ENCODE measurements at places on chromosomes 6 and 20.
A peak's percentile ranks its signal among the peaks of the same experiment; 100 is the strongest.

DNA sequence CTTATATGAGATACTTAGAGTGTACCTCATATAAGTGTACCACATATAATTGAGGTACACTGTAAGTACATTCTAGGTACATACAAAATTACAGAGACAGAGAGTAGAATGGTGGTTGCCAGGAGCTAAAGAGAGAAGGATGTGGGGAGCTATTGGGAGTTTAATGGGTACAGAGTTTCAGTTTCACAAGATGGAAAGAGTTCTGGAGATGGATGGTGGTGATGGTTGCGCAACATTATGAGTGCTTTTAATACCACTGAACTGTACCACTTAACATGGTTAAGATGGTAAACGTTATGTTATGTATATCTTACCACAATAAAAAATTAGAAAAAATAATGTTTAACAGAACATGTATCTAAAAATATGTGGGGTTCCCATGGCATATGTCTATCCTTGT lies 69.4 kb downstream of the PRND start:
- no peak for DNase-seq

- peak; percentile 63 for DNase-seq
Observed at GRCh38 chr20:44909872-44910689, at the start of gene PABPC1L. TSS of gene PABPC1L (plus strand) at chr20:44910060. CDS start at chr20:44910144, 84 bp downstream.

GRCh38 chr6:164898412-164898811 lies 411.0 kb downstream of the C6orf118 start:
- DNase-seq: no peak

GRCh38 chr6:148671085-148671484 lies 75.7 kb upstream of the UST start:
- DNase-seq: no peak

DNA sequence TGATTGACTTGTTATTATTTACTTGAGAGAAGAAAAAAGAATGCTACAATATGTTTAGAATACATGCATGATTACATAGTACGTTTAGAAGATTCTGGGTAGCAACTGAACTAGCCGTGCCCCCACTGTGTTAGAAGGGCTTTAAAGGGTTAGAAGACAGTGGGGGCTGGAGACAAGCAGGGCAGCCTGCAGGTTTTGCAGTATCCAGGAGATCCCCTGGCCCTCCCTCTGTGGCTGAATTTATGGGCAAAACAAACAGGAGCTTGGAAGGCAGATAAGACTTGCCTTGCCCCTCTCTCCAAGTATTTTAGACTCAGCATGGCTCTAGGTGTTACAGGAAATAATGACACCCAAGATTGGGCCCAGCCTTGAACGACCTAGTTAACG lies 179.2 kb downstream of the CLIC5 start:
- DNase-seq: no peak

- DNase-seq: no peak
Observed at GRCh38 chr6:18343741-18344140, 43.4 kb upstream of the RNF144B start.

GRCh38 chr6:144335311-144335861 lies 50.3 kb downstream of the UTRN start:
- DNase-seq: no peak

GRCh38 chr6:125678601-125679000 lies 70.8 kb upstream of the HEY2 start:
- no peak for DNase-seq

- no peak for DNase-seq
Observed at GRCh38 chr6:35088281-35089215, 52.6 kb downstream of the TCP11 start.

GRCh38 chr6:168837254-168838036 lies 396.5 kb downstream of the SMOC2 start:
- DNase-seq: no peak

- no peak for DNase-seq
Observed at GRCh38 chr6:157020398-157020797, 243.2 kb downstream of the ARID1B start.

DNA sequence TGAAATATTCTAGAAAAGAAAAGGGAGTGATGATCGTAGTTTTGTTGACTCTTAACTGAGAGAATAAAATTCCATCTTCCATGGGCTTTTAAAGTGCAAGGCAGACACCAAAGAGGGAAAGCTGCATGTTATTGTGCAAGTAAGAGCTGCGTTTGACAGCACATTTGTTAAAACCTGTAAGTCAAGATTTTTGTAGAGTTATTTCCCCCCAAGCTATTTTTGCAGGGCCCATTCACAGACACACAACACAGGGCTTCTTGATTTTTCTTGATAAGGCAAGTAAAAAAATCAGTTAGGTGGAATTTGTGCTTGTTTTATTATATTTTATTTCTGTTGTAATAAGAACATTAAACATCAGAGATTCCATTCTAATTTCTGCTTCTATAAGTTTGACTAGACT lies 13.8 kb downstream of the CFAP206 start:
- DNase-seq: no peak

GRCh38 chr6:139448051-139448649 lies 73.7 kb upstream of the CITED2 start:
- DNase-seq: no peak

- DNase-seq: no peak
Observed at GRCh38 chr6:382883-383810, 8.4 kb upstream of the IRF4 start.

DNA sequence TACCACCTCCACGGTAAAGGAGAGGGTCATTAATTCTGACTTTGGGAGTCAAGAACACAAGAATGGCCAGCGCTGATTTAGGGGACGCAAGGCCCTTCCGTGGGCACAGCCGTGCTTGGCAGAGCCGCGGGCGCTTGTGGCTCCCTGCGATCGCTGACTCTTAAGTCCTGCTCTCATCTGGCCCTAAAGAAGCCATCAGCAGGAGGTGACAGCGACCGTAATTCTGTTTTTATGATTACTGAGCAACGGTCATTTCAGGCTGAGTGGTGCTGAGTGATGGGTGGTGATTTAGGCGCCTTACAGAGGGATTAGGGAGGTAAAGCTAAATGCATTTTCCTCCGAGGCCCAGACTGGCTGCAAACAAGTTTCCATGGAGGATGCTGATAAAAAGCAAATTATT lies 364.6 kb upstream of the SULF2 start:
- DNase-seq: no peak

DNA sequence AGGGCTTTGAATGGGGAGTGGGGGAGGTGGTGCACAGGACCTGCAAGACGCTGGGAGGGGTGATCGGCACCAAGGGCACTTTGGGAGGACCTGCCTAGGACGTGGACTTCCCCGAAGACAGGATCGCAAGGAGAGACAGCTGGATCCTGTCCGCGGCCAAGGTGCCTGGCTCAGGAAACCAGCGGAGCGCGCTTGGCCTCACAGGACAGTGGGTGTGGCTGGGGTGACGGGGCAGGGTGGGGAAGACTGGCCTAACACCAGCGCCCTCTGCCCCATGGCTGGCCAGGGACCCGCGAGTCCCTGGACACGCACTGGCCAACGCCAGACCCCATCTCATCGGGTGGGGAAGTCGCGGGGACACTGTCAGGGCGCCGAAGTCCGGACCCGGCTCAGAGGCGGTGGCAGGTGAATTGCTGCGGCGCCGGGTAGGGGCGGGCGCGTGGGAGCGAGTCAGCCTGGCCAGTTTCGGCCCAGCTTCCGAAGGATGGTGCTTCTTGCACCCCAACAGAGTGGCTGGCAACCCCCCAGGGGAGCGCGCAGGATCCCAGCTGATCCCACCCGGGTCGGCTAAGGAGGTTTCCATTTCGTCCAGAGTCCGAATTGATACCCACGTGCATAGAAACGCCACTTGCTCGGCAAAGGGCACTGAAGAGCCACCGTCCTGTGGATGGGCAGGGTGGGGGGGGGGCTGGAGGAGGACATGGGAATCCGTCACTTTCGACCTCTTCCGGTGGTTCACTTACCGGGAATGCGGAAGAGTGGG lies 785 bp upstream of the THBD start:
- no peak for DNase-seq

DNA sequence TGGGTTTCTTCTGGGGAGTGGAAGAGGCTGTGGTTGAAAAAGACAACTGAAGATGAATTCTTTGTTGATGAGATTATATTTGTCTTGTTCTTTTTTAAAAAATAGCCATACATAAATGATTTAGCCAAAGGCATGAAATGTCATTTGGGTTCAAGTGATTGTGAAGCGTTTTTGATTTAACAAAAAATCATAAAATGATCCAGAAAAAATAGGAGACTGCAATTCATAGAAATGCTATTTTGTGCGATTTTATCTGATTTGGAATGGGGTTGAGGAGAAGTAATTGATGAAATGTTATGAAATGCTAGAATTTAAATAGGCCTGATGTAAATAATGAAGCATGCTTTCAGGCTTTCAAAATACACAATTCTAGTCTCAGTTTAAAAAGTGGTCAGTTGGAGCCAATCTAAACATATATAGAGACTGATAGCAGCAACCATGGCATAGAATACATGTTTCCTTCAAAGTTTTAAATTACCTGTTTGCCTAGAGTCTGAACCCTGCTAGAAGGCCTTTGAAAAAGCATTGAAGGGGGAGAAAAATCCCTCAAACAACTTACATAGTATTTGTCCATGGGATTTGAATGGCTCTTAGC lies 21.8 kb downstream of the PFDN4 start:
- no peak for DNase-seq

DNA sequence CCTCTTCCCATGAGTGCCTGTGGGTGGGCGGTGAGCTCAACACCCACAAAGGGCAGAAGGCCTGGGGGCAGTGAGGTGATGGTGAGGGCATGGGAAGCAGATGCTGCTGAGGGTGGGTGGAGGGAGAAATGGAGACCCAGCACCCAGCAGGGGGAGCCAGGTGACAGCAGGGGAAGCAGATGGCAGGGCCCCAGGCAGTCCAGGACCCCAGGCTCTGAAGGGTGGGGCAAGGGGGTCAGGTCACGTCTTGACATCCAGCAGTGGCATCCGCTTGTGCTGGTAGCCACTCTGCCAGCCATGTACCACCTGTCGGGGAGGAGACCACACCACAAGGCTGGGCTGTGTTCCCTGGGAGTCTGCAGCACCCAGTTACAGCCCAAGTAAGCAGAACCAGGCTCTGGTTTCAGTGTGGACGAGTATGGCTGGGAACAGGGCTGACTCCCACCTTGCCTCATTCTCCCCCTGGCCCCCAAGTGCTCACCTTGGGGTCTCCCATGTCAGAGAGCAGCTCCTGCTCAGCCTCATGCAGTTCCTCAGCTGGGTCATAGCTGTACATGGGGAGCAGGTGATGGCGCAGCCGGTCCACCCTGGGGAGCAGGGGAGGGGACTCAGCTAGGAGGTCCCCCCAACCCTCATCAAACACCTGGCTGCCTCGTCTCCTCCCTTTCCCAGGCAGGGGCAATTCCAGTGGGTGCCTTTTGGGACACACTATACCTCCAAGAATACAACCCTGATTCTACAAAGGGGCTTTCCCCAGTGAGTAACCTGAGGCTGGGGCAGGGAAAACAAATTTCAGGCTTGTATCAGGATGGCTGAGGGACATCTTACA lies 2.0 kb downstream of the SMIM29 start:
- DNase-seq: no peak

DNA sequence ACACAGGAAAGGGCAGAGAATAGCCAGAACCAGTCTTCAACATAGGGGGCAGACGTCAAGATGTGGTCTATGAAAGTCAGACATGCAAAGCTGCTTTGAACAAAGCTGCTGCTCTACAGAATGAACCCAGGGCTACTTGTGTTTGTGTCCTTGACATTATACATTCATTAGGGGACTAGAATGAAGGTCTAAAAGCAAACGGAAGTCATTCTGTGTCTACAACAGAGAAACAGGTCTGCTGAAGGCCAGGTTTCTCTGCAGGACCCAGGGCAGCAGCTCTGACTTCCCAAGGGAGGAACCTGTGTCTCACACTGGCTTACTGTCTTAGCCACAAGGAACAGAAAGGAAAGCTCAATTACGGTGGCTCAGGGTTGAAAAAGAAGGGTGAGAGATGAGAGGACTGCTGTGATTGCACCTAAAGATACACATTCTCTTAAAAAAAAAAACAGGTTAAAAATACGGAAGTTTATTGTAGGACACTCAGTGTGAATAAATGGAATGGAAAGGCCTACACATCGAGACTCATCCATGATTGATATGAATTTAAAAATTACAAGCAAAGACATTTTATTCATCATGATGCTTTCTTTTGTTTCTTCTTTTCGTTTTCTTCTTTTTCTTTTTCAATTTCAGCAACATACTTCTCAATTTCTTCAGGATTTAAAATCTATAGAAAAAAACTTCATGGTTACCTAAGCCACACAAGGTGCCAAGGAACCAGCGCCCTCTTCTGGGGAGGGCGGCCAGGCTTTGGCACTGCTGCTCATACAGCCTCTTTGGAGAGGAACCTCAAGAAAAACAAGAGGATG lies 6.7 kb downstream of the PSMA7 start:
- DNase-seq: peak; percentile 42

GRCh38 chr6:170344631-170345576 lies 38.3 kb downstream of the FAM120B start:
- no peak for DNase-seq

DNA sequence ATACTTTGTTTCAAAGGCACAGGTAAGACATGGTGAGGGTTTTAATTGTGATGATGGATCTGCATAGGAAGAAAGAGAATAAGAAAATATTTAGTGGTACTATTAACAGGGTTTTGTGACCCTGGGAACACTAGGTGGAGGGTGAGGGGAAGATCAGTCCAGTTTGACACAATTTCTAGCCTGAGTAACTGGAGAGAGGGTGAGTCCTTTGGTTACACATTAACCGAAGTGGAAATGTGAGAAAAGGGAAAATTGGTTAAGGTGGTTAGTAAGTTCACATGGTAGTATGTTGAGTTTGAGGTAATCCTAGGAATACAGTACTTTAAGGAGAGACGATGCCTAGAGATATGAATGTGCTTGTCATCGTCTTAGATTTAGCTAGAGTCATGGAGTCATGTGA lies 54.8 kb upstream of the POU3F2 start:
- DNase-seq: no peak

DNA sequence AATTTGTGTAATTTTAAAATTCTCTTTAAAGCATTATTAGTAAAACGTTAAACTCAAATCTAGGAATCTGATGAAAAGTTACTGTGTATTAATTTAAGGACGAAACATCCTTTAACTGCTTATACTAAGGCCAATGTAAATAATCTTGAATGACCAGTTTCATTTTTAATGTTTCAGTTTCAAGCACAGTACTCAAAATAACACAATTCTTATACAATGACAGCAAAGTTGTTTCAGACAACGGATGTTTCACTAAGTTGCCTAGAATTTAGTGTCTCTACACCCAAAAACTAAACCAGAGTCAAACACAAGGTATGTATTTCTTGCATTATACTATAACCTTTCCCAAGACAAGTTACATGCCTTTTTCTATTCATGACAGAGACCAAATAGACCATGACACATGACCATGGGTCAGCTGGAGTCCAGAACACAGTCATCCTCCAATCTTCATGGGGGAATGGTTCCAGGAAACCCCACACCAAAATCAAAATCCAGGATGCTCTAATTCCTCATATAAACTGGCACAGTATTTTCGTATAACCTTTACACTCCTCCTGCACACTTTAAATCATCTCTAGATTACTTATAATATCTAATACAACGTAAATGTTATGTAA lies 7.7 kb downstream of the PHIP start:
- no peak for DNase-seq

- peak; percentile 10 for DNase-seq
Observed at GRCh38 chr6:155628306-155628705, 172.7 kb upstream of the NOX3 start.

GRCh38 chr20:19511931-19512330 lies 246.1 kb upstream of the RIN2 start:
- no peak for DNase-seq

- no peak for DNase-seq
Observed at GRCh38 chr20:34755367-34755766, 51.2 kb downstream of the TP53INP2 start.

- no peak for DNase-seq
Observed at GRCh38 chr6:122651604-122652003, 41.4 kb downstream of the PKIB start.
